ENCODE measurements at places on chromosomes 1 and 21. TPM values are rescaled to one million over a fixed set of nuclear protein-coding genes. Genes with fewer than 3 reads are reported as not detected.

Gene FBLIM1
- total RNA-seq: 198 TPM

DNA sequence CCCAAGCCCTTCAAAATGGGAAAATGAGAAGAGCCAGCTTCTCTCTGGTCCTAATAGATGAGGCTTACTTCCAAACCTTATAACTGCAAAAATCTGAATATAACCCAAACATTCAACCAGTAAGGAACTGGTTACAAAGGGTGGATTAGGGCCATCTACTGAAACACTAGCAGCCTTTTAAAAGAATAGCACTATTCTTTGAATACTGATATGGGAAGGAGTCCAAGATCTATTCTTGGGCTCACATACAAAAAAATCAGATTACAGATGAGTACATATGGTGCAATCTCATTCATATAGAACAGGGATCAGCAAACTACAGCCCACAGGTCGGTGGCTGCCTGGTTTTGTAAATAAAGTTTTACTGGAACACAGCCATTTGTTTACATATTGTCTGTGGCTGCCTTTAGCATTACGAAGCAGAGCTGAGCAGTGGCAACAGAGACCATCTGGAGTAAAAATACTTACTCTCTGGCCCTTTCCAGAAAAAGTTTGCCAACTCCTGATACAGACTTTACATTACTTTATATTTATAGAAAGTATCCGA lies 167.7 kb downstream of the ZSCAN20 start:
- peaks cover 2% of the 10 kb centered on the region for H3K27me3 ChIP-seq
- no peak for DNase-seq
- no peaks in the 10 kb centered on the region for H3K36me3 ChIP-seq
- H3K4me1 ChIP-seq: peaks cover 7% of the 10 kb centered on the region
- H3K27ac ChIP-seq: no peak overlapping the region

- DNase-seq: peak; percentile 56
- peak overlapping the region; percentile 98 for H3K27ac ChIP-seq
- H3K4me3 ChIP-seq: peak overlapping the region; percentile 92
- H3K27me3 ChIP-seq: peaks cover 13% of the 10 kb centered on the region
- peaks cover 9% of the 10 kb centered on the region for H3K36me3 ChIP-seq
- peaks cover 77% of the 10 kb centered on the region for H3K4me1 ChIP-seq
Observed at GRCh38 chr1:161198194-161198896, 509 bp downstream of the ADAMTS4 start.

Gene KRTAP7-1
- total RNA-seq: not detected

Gene FABP3
- 1.1 TPM for total RNA-seq

GRCh38 chr1:38454236-38454635 lies 405.3 kb downstream of the RRAGC start:
- no peaks in the 10 kb centered on the region for H3K36me3 ChIP-seq
- H3K27ac ChIP-seq: no peak overlapping the region
- H3K4me1 ChIP-seq: no peaks in the 10 kb centered on the region
- peaks cover 7% of the 10 kb centered on the region for H3K27me3 ChIP-seq
- no peak overlapping the region for H3K4me3 ChIP-seq
- DNase-seq: no peak

Gene PINK1
- 40.0 TPM for total RNA-seq

Gene MLLT11
- 27.8 TPM for total RNA-seq

Gene IGSF21
- total RNA-seq: 4.4 TPM

- peaks cover 6% of the 10 kb centered on the region for H3K4me1 ChIP-seq
- no peak overlapping the region for H3K27ac ChIP-seq
- peaks cover 3% of the 10 kb centered on the region for H3K27me3 ChIP-seq
- no peaks in the 10 kb centered on the region for H3K36me3 ChIP-seq
- no peak overlapping the region for H3K4me3 ChIP-seq
Observed at GRCh38 chr1:224675590-224675989, 59.5 kb downstream of the CNIH3 start.

GRCh38 chr1:185159966-185160365 lies 3.0 kb downstream of the SWT1 start:
- peaks cover 11% of the 10 kb centered on the region for H3K27me3 ChIP-seq
- H3K36me3 ChIP-seq: peaks cover 10% of the 10 kb centered on the region
- H3K4me1 ChIP-seq: peaks cover 25% of the 10 kb centered on the region
- peak overlapping the region; percentile 19 for H3K27ac ChIP-seq
- H3K4me3 ChIP-seq: no peak overlapping the region

- peaks cover 3% of the 10 kb centered on the region for H3K27me3 ChIP-seq
- H3K27ac ChIP-seq: peak overlapping the region; percentile 62
- no peaks in the 10 kb centered on the region for H3K36me3 ChIP-seq
- no peak for DNase-seq
- H3K4me1 ChIP-seq: peaks cover 34% of the 10 kb centered on the region
Observed at GRCh38 chr1:229027622-229028182, 243.2 kb upstream of the RAB4A start.

Gene C1QC
- not detected for total RNA-seq

DNA sequence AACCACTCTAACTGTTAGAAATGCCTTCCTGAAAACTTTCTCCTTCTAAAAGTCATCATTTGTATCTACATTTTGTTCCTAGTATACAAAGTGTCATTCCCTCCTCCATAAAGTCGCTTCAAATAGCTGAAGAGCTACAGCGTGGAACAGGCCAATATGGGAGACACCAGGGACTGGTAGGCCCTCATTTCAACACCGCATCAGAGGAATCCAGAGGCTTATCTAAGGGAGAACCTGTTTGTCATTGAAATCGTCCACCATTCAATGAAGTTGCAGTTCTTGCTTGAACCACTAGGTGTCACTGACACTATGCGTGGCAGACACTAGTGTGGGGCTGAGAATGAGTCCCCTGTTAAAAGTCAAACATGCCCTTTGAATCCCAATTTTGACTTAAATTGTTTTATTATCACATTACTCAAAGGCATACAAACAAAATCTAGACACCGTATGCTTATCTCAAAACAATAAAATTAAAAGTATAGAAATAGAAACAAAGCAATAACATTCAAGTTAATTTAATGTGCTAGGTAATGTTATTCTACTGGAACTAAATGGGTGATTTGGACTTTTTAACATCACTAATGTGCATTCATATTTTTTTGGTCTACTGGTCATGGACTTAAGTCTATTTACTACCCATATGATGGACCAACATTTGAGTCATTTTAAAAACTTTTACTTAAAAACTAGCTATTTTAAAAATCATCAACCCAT lies 182.3 kb downstream of the FCRL5 start:
- H3K27ac ChIP-seq: no peak overlapping the region
- DNase-seq: peak; percentile 74
- H3K27me3 ChIP-seq: peaks cover 2% of the 10 kb centered on the region
- no peak overlapping the region for H3K4me3 ChIP-seq
- peaks cover 15% of the 10 kb centered on the region for H3K4me1 ChIP-seq

- peaks cover 3% of the 10 kb centered on the region for H3K4me1 ChIP-seq
- no peak for DNase-seq
- peaks cover 4% of the 10 kb centered on the region for H3K27me3 ChIP-seq
- H3K27ac ChIP-seq: no peak overlapping the region
Observed at GRCh38 chr1:53583868-53584776, 124.9 kb downstream of the DMRTB1 start.

Gene NBPF3
- 11.1 TPM for total RNA-seq

DNA sequence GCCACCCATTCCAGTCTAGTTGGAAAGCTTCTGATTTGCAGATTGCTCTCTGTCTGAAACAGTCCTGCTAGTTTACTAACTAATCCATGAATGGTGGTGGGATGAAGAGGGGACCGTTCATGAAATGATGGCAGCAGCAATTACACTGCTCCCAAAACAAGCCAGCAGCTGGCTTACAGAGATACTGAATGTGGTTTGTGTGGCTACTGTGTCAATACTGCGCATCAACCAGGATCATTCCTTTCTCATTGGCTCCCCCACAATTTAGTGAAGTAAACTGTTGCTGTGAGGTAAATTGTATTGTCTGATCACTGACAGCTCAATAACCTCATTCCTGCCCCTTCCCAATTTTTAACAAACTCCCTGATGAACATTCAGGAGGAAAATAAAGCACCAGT lies 191.3 kb upstream of the LMO4 start:
- no peak for DNase-seq
- peaks cover 6% of the 10 kb centered on the region for H3K27me3 ChIP-seq
- H3K4me3 ChIP-seq: no peak overlapping the region
- H3K4me1 ChIP-seq: peaks cover 5% of the 10 kb centered on the region

DNA sequence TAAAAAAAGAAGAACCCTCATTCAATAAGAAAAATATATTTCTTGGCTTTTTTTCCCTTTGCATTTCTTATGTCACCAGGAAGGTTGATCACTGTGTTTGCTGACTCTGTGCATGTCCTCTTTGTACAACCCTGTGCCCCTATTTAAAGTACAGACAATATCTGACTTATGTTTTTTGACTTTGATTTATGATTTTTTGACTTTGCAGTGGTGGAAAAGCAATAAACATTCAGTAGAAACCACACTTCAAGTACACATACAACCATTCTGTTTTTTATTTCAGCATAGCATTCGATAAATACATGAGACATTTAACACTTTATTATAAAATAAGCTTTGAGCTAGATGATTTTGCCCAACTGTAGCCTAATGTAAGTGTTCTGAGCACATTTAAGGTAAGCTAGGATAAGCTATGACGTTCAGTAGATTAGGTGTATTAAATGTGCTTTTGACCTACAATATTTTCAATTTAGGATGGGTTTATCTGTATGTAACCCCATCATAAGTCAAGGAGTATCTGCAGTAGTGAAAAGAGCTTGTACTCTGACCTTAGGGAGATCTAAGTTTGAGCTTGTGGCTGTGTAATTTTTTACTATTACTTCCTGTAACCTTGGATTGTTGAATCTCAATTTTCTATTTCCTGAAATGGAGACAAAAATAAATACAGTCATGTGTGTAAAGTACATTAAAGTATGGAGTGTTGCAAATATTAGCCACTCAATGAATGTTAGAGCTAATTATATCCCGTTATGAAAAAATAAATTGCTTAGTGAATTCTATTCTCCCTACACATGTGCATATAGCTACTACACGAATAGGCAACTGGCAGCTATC lies 1.2 kb downstream of the RNASEL start:
- peaks cover 12% of the 10 kb centered on the region for H3K27me3 ChIP-seq
- peaks cover 5% of the 10 kb centered on the region for H3K36me3 ChIP-seq
- H3K4me3 ChIP-seq: peak overlapping the region; percentile 92
- peaks cover 15% of the 10 kb centered on the region for H3K4me1 ChIP-seq
- H3K27ac ChIP-seq: peak overlapping the region; percentile 97
- no peak for DNase-seq

Gene HIVEP3
- total RNA-seq: 8.9 TPM

Gene WNT2B
- total RNA-seq: 1.3 TPM

GRCh38 chr1:36561361-36561724 lies 78.6 kb upstream of the CSF3R start:
- no peaks in the 10 kb centered on the region for H3K4me1 ChIP-seq
- H3K27me3 ChIP-seq: peaks cover 5% of the 10 kb centered on the region
- no peak for DNase-seq
- H3K36me3 ChIP-seq: no peaks in the 10 kb centered on the region
- no peak overlapping the region for H3K4me3 ChIP-seq

Gene OR2AK2
- not detected for total RNA-seq

DNA sequence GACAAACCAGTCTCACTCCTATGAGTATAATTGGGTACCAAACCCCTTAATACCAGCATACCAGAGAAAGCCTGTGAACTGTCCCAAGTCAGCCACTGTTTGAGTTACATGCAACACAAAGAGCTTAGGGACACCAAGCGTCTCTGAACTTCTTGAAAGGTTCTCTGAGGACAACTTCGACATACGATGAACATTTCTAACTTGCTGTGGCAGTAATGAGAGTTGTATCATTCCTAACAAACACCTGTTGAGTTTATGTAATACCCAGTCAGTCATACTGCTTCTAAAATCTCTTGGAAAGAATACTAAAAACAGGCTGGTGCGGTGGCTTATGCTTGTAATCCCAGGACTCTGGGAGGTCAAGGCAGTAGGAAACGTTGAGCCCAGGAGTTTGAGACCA lies 18.4 kb downstream of the CCT8 start:
- peaks cover 16% of the 10 kb centered on the region for H3K36me3 ChIP-seq
- no peaks in the 10 kb centered on the region for H3K27me3 ChIP-seq
- DNase-seq: no peak
- no peak overlapping the region for H3K4me3 ChIP-seq
- no peaks in the 10 kb centered on the region for H3K4me1 ChIP-seq
- no peak overlapping the region for H3K27ac ChIP-seq

DNA sequence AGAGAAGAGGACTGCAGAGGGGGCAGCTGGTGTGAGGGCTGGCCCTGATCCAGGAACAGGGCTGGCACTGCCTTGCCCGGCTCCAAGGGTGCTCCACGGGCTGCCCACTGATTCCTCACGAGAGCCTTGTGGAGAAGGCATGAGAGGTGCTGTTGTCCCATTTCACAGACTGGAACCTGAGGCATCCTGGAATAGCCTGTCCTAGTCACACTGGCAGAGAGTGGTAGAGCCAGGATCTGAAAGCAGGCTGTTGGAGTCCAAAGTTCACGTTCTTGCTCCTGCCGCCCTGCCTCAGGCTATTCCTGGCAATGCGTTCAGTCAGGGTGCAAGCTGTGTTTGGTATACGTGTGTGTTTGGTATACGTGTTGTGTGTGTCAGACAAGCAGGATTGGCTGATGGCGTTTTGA lies 1.8 kb downstream of the RER1 start:
- H3K27ac ChIP-seq: peak overlapping the region; percentile 96
- peaks cover 8% of the 10 kb centered on the region for H3K27me3 ChIP-seq
- H3K36me3 ChIP-seq: peaks cover 17% of the 10 kb centered on the region
- H3K4me3 ChIP-seq: peak overlapping the region; percentile 98
- no peak for DNase-seq

DNA sequence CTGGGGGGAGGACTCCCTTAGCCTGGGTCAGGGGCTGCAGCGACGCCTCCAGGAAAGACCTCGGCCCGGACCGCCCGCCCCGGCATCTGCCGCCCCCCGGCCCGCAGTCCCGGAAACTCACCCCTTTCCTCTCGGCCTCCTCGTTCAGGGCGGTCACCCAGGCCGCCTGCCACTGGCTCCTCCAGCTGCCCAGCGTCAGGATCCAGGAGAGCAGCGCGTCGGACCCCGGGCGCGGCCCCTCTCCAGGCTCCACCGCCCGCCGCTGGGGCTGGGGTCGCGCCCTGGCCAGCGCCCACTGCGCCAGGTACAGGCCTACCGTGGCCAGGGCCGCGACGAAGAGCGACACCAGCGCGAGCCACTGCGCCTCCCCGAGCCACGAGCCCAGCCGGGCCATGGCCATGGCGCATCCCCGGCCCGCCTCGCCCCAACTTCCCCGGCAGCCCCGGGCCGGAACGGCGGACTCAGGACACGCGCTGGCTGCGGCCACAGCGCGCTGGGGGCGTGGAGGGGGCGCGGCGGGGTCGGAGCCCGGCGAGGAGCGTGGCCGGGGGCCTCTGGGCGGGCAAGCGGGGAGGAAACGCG lies 478 bp downstream of the C2CD2 start:
- peak; percentile 40 for DNase-seq
- H3K4me3 ChIP-seq: peak overlapping the region; percentile 82
- peaks cover 24% of the 10 kb centered on the region for H3K27me3 ChIP-seq
- peaks cover 25% of the 10 kb centered on the region for H3K4me1 ChIP-seq
- peaks cover 9% of the 10 kb centered on the region for H3K36me3 ChIP-seq

DNA sequence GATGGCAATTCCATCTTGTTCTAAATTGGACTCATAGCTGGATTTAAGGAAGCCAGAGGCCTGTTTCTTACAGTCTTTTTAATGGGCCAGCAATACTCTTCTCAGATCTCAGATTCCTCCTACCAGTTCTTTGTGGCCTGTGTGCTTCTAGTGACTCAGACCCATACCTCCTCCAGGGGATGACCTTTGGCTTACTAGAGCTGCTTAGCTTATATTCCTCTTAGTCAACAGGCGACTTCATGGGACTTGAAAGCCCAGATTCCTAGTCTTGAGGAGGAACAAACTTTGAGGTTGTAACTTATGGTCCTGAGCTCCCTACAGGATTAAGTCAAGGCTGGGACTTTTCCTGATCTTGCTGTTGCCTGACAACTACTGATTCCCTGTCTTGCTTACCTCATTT lies 12.4 kb upstream of the PAPPA2 start:
- no peak overlapping the region for H3K4me3 ChIP-seq
- no peaks in the 10 kb centered on the region for H3K27me3 ChIP-seq
- DNase-seq: no peak

Gene CCDC17
- 3.9 TPM for total RNA-seq
